Stromal cell of bone marrow (primary cell): ENCODE measurements at places on chromosomes 12 and 14.

- no peak for DNase-seq
These were observed 409.7 kb downstream of the VRK1 start for GRCh38 chr14:97206916-97207315.

DNA sequence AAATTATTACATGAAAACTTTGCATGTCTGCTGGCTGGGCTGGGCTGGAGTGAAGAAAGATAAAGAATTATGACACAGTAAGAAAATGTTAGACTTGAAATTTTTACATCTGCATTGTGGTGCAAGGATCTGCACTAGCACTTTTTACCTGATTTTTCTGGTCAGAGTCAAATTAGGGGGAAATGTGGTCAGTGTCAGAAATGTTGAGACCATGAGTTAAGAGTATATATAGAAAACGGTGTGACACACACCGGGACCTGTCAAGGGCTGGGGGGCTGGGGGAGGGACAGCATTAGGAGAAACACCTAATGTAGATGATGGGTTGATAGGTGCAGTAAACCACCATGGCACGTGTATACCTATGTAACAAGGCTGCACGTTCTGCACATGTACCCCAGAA, 90.3 kb downstream of the IGF1 start:
- DNase-seq = no peak

GRCh38 chr12:74847169-74847568, 309.5 kb downstream of the ATXN7L3B start:
- DNase-seq = no peak

DNA sequence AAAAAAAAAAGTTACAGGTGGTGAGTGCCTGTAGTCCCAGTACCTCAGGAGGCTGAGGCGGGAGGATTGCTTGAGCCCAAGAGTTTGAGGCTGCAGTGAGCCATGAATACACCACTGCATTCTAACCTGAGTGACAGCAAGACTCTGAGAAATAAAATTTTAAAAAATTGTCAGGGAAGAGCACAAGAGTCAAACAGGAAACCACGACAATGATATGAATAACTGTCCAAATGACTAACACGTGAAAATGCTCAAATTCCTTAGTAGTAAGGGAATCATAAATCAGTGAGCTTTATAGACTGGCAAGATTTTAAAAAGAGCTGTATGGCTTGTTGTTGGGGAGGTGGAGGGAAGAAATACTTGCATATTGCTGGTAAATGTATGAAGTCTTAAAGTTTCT, 12.9 kb upstream of the ASPG start:
- DNase-seq = no peak

DNA sequence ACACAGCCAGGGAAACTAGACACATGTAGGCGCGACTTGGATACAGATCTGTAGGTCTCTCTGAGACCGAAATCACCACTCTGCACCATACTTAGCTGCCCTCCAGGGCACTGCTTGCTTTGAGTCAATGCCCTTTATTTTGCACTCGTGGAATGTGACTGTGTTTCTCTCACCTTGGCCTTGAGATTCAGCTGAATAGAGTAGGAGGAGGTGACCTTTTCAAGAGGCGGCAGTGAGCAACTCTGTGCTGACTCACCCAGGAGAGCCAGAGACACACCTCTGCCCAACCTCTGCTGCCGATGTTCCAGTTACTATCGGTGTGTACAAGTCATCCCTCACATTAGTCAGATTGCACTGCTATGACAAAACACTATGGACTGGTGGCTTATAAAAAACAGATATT, 583.4 kb downstream of the VRK1 start:
- no peak for DNase-seq

GRCh38 chr14:84929086-84929485, 600.9 kb upstream of the FLRT2 start:
- DNase-seq = no peak

GRCh38 chr14:100419856-100420255, 96.7 kb downstream of the SLC25A47 start:
- DNase-seq = no peak

- no peak for DNase-seq
These were observed 83.1 kb downstream of the ARL6IP4 start for GRCh38 chr12:123063535-123063934.

- DNase-seq = peak; percentile 38
These were observed 53.8 kb upstream of the GSC start for GRCh38 chr14:94823556-94824341.

DNA sequence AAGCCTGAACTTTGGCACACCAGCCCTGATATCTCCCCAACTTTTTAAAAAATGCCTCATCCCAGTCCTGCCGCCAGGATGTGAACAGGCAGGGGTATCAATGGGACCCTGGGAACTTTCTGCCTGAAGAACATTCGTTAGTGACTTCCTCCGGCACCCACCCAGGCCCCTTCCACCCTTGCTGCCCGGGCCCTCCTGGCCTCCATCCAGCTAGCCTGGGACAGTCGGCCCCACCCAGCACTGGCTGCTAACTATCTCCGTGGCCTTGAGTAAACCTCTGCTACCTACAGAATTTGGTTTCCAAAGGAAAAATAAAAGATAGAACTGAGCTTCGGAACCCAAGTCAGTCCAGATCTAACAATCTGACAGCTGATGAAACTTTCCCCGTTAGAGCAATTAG, 14.3 kb downstream of the SCARB1 start:
- DNase-seq = no peak

DNA sequence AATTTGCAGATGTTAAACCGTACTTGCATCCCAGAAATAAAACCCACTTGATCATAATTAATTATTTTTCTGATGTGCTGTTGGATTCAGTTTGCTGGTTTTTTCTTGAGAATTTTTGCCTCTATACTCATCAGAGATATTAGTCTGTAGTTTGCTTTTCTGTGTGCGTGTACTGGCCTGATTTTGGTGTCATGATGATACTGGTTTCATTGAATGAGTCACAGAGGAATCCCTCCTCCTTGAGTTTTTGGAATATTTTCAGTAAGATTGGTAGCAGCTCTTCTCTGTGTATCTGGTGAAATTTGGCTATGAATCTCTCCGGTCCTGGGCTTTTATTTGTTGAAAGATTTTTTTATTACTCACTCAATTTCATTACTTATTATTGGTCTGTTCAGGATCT, 100.4 kb upstream of the PMCH start:
- peak; percentile 55 for DNase-seq

GRCh38 chr12:62215506-62215905, 44.7 kb upstream of the USP15 start:
- DNase-seq = no peak

DNA sequence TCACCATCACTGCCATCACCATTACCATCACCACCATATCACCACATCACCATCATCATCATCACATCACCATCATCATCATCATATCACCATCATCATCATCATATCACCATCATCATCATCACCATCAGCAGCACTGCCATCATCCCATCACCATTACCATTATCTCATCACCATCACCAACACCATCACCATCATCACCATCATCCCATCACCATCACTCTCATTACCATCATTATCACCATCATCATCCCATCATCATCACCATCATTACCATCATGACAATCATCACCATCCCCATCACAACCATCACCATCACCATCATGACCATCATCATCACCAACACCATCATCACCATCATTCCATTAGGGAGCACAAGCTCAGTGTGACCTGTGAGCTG, 318.0 kb downstream of the ADGRD1 start:
- no peak for DNase-seq

DNA sequence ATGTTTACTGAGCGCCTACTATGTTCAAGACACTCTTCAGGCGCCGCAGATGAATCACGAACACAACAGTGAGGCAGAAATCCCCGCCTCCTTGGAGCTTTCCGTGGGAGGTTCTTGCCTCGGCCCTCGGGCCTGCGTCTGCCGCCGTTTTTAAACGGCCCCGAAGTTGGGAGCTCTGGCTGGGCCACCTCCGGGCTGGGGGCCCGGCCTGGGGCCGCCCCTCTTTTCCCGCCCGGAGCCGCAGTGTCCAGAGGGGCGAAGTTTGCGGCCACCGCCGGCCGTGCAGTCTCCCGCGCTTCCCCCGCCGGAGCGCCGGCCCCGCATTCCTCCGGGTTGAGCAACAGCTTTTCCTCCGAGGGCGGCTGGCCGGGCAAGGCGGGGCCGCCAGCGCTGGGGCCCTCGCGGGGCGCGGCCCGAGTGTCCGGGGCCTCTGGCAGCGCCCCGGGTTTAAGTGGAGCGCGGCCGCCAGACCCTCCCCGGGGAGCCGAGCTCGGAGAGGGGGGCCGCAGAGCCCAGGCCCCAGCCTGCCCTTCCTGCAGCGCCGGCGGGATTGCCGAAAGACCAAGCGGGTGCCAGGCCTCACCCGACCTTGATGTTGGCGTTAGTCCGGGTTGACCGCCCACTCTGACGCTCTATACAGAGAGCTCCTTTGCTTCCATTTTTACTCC, 18.7 kb upstream of the CTDSP2 start:
- DNase-seq = peak; percentile 80

DNA sequence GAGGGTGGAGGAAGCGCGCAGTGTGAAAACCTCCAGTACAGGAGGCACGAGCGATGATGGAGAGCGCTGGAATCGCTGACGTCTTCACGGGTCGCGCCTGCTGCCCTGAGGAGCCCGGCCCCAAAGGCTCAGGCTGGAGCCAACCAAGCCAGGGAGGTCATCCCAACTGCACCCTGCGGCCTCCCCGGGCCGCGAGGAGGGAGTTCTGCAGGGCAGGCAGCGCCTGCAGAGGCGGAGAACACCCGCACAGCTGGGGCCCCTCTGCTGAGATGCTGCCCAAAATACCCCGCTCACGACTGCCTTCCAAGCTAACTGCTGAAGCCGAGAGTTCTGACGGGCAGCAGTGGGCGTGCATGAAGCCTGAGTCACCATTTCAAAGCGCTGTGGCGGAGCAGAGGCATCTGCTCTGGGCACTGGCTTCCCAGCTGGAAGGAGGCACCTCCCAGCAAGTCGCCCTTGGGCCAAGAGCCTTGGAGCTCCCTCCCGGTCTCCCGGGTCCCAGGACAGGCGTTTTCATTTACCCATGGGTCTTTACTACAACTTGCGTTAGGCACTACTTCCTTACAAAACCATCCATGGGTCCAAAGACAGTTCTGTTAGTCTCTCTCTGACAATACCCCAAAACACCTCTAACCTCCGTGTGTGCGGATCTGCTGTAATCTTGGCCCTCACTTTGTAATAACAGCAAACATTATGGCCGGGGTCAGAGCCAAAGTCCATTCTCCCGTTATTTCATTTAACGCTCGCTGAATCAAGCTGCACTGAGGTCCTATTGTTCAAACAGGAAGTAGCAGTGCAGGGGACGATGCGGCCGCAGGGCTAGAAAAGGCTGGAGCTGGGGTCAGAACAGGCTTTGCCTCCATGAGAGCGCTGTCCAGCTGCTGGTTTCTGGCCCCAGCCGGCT, 60.1 kb upstream of the RIMBP2 start:
- DNase-seq = peak; percentile 57

DNA sequence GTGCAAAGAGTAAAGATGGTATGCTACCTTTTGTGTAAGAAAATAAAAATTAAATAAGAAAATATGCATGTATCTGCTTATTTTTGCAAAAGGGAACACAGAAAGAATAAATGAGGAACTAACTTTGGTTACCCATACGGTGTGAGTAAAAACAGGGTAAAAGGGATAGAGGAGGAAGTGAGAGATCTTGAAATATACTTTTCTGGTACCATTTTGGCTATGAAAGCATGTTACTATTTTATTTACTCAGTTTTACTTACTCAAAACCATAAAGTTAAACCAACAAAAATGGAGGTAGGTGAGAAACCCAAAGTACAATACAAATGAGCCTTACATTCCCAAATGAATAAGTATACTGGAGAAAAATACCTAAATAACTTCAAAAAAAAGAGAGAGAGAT, 122.0 kb upstream of the EGLN3 start:
- no peak for DNase-seq

- DNase-seq = peak; percentile 79
These were observed at the start of gene HCFC2 for GRCh38 chr12:104064031-104064841. Gene HCFC2 (plus strand): TSS chr12:104064531. CDS start chr12:104064561, 30 bp downstream.

DNA sequence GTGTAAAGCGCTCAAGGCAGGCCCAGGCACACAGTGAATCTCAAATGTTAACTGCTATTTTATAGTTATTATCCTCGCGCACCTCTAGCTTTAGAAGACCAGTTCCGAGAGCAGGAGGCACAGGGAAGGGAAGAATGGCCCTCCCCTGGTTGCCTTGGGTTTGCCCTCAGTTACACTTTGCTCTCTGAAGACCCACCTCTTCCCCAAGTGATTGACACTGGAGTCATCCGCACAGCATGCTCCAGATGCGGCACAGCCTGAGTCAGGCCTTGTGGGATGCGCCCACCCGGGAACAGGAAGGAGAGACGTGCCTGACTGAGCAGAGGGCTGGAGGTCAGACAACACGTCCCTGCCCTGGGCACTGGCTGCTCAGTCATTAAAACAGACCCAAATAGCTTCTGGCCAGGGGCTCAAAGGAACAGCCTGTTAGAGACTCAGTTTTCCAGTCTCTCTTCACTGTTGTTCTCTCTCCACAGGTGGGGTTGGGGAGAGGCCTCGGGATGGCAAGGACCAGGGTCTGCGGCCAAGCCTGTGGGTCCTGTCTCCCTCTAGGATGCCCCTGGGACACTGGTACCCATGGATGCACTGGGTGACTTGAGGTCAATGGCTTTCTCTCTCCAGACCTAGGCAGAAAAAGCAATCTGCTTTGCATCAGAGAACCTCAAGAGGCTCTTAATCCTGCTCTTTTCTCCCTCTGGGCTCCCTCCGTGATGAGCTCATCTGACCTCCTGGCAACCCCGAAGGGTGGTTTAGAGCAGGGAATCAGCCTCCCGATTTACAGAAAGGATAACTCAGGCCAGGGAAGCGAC, 13.6 kb upstream of the MLXIP start:
- DNase-seq = peak; percentile 72

DNA sequence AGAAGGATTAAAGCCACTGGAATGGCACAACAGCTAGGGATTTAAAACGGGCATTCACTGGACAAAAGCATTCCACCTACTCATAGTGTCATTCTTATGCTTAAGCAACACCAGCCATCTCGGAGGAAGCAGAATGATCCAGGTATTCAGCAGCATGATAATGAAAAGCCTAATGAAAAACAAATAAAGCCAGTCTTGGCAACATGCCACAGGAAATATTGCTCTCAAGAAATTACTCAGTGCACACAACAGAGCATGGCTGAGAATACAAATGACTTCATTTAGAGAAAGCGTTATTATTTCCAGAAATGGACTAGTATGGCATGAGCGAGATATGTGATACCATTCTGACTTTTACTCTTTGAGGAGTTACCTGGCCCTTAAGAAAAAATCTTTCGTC, 442.2 kb downstream of the APAF1 start:
- DNase-seq = no peak

- DNase-seq = no peak
These were observed 257.8 kb upstream of the GARIN6 start for GRCh38 chr12:99389751-99390150.

GRCh38 chr14:49297102-49297501, 289.1 kb downstream of the RPS29 start:
- DNase-seq = no peak

DNA sequence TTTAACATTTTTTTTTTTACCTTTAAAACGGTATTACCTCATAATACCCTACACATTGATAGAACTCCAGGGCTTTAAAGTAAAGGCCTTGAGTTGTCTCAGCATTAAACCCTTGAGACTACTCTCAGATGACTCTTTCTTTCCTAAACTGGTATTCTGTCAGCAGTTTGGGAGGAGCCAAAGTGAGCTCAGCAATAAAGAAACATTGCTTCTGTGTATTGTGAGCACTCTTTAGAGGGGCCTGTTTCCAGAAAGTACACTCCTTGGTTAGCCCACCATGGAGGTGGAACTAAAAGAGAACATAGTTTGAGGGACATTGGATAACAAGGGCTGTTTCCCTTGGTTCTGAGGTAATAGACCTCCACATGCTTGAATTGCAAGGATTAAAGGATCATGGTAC, 20.4 kb downstream of the MAP3K12 start:
- peak; percentile 57 for DNase-seq

- DNase-seq = no peak
These were observed 5.4 kb upstream of the ANO4 start for GRCh38 chr12:100789146-100789545.

GRCh38 chr12:52082026-52082668, 2.6 kb downstream of the SMIM41 start:
- DNase-seq = no peak
